ENCODE measurements at places on chromosomes 4 and X.

GRCh38 chrX:38293741-38294140 lies 33.6 kb downstream of the RPGR start:
- no peak for DNase-seq

GRCh38 chr4:105453550-105454205 lies 20.2 kb downstream of the PPA2 start:
- DNase-seq, result no peak

- DNase-seq, result no peak
Observed at GRCh38 chr4:19177616-19178015, 1074.1 kb upstream of the SLIT2 start.

DNA sequence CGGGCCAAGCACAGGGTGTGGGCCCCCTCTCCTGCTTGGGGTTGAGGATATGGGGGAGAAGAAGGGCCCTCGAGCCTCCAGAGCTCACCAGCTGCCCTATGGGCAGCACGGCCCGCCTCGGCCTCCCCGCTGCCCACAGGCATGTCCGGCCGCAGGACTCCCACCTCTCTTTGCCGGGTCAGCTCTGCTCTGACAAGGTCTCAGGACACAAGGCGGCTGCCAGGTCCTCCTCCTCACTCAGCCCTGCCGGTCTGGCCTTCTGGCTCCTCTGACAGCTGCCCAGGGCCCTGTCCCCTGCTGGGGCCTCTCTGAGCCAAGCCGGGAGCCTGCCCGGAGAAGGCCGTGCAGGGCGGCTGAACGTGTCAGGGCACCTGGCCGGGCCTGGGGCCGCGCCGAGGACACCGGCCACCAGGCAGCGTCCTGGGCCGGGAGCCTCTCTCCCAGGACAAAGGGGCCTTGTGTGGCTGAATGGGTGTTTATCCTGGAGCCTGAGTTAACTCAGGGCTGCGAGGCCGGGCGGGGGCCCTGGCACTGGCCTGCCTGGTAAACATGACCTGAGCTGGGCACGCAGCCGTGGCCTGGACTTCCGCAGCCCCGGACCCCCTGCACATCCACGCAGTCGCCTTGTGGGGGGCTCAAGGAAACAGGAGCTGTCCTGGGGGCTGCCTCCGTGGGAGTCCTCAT lies 25.7 kb downstream of the TACC3 start:
- no peak for DNase-seq

DNA sequence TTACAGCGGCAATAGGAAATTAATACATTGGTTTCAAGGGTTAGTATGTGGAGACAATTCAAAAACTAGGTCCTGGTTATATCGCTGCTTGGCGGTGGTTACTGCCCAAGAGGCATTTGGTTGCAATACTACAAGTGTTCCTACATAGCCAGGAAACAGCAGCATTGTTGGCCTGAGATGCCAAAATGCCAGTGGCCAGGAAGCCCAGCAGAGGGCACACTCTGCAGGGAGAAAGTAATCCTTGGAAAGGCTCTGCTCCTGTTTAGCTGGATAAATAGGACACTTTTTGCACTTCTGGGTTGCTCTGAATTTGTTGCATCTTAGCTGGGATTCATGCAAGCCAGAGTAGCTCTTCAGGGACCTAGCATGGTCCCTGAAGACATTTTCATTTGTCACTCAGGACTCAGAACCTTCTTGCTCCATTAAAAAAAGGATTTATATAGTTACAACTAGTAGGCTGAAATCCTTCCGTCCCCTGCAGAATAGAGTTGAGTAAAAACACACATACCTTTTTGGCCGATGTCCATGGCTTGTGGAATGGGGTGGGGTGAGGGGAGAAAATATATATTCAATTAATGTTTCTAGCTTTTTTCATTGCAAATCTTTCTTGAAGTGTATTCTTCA lies 8.1 kb upstream of the GPR119 start:
- no peak for DNase-seq

DNA sequence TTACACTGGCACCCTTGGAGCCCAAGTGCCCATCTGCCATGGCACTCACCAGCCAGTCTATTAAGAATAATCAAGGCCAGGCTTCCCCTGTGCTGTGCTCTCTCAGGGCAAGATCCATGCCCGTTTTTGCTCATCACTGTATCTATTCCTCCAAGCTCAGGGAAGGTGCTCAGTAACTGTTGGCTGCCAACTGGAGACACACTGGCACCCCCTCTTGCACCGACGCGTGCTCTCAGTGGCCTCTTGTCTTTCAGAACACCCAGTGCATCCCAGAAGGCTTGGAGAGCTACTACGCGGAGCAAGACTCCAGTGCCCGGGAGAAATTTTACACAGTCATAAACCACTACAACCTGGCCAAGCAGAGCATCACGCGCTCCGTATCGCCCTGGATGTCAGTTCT lies 30.1 kb downstream of the NSG1 start:
- DNase-seq, result no peak

GRCh38 chrX:135543924-135544323 lies 23.5 kb downstream of the INTS6L start:
- DNase-seq, result no peak
